Stimulated activated CD4-positive, alpha-beta T cell treated with anti-CD3 and anti-CD28 coated beads, Interleukin-2, amount 100 ng/mL, for 48 hours (primary cell): ENCODE measurements at places on chromosomes 16 and 17.

GRCh38 chr16:72657791-72658190, 390.1 kb downstream of the ZFHX3 start:
- DNase-seq: no peak

- DNase-seq: no peak
These were observed 70.2 kb downstream of the SPAG9 start for GRCh38 chr17:51050291-51051033.

DNA sequence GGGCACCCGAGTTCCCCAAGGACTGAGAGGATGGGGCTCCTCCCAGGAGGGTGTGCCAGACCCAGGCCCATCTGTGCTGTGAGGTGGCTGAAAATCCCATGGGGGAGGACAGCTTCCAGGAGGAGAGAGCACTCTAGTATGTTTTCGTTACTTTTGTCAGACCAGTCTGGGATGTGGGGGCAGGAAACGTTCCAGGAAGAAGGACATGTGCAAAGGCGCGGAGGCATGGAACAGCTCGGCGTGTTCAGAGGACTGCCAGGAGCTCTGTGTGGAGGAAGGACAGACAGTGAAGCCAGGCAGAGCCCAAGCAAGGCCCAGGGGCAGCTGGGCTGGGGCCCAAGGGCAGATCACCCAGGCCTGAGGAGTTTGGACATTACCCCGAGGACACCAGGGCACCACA, 7.0 kb downstream of the CA4 start:
- no peak for DNase-seq

GRCh38 chr16:11151885-11152629, 103.9 kb downstream of the SOCS1 start:
- DNase-seq: no peak

GRCh38 chr17:67377488-67378453, 690 bp downstream of the PITPNC1 start:
- DNase-seq: peak; percentile 50

GRCh38 chr17:12637745-12638651, 27.7 kb upstream of the MYOCD start:
- DNase-seq: no peak

DNA sequence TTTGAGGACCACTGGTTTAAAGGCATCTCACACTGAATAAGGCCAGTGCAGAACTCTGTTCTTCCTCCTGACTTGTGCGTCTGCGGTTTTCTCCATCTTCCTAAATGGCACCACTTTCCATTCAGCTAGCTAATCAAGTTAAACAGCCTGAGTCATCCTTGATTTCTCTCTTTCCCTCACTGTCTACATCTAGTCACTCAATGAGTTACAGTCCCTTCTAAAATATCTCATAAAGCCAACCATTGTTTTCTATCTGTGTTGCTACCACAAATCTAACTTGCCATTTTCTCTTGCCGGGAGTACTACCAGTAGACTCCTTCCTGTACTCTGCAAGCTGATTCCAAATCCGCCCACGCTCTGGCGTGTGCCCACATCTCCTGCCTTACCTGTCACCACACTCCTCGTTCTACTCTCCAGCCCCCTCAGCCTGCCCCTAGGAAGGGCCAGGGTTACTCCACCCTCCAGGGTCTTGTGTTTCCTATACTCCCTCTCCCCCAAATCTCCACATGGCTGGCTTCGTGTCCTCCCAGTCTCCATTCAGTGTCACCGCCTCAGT, 324.5 kb downstream of the SNX29 start:
- DNase-seq: no peak

DNA sequence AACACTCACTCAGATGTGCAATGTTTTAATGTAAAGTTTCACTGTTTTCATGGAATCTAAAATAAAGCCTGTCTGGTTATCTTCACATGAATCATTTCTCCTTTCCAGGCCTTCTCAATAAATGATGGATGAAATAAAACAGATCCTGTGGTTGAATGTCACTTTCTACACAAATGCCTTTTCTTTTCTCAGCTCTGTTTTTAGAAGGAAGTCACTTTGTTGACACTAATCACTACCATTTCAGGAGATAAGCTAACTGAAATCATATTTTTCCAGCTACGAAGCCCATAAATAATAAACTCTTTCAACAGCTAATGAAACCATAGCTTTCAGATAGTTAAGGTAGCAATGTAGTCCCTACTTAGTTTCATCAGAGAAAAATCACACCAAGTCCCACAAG, 17.9 kb downstream of the NME2 start:
- DNase-seq: no peak

DNA sequence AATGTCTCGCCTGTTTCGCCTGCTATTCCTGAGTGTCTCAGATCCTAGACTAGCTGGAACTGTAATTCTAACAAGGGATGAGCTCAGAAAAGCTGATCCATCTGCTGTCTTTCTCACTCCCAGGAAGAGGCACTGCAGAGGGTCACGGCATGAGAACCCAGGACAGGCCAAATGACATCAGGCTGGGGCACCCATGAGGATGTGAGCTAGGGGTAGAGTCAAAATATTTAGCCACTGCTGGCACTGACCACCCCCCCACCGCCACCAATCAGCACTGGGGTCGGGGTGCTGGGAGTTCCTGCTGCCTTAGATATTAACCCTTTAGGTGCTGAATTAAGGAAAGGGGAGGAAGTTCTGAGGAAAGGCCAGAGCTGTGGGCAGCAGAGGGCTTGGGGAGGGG, 112.4 kb downstream of the IRX3 start:
- DNase-seq: no peak

DNA sequence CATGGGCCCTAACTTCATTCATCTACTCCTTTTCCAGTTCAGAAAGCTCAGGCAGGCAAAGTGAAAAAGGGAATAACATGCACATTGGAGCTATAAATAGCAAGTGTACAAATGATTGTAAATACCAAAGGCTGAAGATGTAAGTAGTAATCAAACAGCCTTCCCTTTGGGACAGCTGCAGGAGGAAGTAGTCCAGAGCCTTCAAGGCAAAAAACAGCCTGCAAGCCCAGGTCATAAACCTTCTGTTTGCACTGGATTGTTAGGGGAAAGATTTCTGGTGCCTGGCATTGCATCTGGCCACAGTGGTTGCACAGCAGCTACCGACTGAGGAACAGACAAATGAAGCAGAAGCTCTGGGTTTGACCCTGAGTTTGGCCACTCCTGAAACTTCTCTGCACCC, 98.6 kb upstream of the PMFBP1 start:
- DNase-seq: no peak
